Pons (tissue), 1 donor: ENCODE measurements at places on chromosomes 2 and 18.

- DNase-seq, result no peak
Measured at GRCh38 chr2:75553935-75554531, 6.7 kb downstream of the EVA1A start.

GRCh38 chr2:182705761-182706160 is 10.3 kb upstream of the DNAJC10 start:
- DNase-seq, result no peak

DNA sequence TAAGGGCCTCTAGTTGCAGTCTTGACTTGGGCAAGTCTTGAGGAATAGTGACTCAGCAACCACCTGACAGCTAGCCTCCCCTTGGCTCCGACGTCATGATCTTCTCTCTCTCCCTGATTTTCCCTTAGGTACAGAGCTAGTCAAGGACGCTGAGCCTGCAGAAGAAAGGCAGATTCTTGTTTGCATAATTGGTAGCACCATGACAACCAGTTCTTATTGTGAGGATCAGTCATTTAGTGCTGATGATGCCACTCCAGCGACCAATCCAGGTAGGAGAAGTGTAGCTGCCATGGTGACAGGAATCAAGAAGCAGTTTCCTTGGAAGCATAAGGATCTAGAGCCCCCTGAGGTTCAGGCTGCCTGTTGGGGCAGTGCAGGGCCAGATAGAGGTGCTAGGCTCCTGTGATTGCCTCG is 2.8 kb upstream of the RESP18 start:
- DNase-seq, result no peak

GRCh38 chr2:234306426-234307173 is 190.3 kb downstream of the ARL4C start:
- DNase-seq, result no peak

DNA sequence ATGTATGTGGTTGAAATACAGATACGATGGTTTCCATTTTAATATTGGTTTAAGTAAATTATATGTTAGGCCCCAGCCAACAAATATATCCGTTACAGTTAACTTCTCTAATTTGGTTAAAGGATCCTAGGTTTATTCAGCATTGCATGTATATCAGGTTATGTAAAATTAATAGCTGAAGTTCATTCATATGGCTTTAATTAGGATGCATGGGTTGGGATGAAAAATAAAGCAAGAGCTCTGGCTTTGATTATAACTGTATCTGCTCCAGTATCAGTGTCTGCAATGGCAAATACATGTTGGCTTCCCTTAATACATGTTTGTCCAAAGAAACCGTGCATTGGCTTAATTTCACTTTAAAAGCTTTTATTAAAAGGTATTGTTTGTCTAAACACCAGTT is 435.7 kb upstream of the SETBP1 start:
- no peak for DNase-seq

- DNase-seq, result no peak
Measured at GRCh38 chr18:25875551-25876240, 214.7 kb downstream of the SS18 start.

GRCh38 chr2:43008388-43008787 is 216.0 kb upstream of the HAAO start:
- no peak for DNase-seq

DNA sequence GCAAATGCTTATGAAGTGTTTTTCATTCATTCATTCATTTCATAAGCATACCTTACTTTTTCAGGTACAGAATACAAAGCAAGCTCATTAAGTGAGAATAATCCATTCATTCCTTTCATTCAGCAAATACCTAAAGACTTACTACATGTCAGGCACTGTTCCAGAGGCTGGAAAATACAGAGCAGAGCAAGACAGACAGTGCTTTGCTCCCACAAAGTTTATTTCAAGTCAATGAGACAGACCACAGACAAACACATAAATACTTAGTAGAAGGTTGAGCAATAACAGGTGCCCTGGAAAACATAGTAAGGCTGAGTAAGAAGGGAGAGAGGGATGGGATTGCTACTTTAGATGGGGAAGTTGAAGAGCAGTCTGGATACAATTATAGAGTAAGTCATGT is 309.8 kb downstream of the C1D start:
- no peak for DNase-seq
